GM13976 (cell line): ENCODE measurements at places on chromosomes 2 and 18.

DNA sequence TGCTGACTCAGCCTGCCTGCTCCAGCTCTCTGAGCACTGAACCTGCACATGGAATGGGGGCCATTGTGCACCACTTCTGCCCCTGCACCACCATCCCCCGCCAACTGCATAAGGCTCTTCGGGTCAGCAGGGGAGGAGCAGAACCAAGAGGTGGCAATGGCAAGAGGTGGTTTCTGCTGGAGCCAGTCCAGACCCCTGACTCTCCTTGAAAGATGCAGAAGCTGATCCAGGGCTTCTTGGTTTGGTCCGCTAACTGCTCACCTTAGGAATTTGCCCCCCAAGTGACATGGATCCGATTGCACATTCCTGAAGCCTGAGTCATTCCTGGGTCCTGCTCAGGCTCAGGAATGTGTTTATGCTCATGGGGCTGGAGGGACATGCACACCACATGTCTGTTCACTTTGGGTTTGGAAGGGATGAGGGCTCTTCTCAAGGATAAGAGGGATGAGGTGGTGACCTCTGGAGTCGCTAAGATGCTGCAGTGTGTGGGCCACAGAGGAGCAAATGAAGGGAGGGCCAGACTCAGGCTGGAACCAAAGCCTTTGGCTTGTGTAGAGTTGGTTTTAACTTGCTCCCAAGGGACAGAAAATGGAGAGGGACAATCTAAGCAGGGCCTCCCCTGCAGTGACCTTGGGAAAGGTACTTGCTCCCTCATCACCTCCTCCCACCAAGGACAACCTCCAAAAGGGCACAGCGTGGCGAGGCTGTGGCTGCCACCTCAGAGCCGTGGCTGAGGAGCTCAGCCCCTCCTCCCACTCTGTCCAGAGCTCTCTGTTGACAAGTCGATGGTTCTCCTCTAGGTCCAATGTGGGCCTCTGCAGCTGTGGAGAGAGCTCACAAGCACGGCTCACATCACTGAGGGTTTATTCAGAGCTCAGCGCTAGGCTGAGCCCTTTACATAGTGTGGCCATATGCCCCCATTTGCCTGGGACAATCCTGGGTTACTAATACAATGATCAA lies 66.2 kb downstream of the HS1BP3 start:
- DNase-seq: no peak

DNA sequence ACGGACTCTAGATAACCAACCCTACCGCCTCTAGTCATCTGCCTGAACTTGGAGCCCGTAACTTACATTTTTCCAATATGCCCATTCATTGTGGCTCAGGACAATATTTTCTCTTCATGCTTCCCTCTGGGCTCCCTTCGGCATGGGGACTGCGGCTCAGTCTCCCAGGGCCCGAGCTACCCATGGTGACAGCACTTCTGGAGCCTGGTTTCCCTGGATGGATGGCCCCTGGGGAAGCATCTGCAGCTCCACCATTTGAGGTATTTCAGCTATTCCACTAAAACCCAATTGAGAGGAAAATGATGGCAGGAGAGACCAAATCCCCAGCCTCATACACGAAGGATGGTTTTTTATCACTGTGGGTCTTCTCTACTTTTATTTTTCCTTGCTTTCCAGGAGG lies 74.3 kb downstream of the KIF5C start:
- no peak for DNase-seq

- DNase-seq: no peak
These were observed 143.3 kb downstream of the GLI2 start for GRCh38 chr2:120878970-120879369.

DNA sequence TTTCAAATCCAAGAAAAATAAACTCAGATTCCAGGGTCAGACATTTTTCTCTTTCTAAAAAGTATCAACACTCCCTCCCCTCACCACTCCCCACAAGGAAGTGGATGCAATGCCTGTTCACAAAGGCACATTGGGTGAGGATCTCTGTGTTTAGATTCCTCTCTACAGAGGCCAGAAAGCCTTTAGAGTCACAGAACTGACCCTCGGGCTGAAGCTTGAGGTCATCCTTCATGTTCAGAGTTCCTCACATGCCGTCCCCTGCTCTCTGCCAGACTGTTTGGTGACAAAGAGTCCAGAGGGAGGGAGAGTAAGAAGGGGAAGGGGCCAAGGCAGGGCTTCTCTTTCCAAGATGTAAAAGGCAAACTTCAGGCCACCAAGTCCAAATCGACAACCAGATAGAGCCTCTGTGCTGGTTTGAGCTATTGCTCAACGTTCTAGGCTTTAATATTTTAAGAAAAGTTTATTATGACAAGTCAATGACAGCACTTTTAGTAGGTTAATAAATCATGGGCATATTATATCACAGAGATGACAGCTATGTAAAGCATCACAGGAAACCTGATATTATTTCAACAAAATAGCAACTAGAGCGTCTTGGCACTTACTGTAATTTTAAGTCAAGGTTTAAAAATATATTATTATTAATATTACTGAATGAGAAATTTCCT lies 269.4 kb downstream of the ETAA1 start:
- no peak for DNase-seq

DNA sequence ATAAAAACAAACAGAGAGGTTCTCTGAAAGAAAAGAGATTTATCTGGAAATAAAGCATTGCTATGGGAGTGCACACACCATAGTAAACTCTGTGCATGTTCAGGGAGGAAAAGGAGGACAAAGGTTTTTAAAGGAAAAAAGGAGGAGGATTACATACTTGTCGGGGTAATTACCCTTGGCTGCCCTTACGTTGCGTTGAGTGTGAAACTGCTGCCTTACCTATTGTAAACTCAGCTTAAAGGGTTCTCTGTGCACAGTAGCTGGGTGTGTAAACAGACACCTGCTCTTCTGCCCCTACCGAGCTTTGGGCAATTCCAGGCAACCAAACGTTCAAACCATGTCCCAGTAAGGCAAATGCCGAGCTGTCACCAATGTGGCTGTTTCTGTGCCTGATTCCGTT lies 29.6 kb upstream of the PXDN start:
- no peak for DNase-seq

DNA sequence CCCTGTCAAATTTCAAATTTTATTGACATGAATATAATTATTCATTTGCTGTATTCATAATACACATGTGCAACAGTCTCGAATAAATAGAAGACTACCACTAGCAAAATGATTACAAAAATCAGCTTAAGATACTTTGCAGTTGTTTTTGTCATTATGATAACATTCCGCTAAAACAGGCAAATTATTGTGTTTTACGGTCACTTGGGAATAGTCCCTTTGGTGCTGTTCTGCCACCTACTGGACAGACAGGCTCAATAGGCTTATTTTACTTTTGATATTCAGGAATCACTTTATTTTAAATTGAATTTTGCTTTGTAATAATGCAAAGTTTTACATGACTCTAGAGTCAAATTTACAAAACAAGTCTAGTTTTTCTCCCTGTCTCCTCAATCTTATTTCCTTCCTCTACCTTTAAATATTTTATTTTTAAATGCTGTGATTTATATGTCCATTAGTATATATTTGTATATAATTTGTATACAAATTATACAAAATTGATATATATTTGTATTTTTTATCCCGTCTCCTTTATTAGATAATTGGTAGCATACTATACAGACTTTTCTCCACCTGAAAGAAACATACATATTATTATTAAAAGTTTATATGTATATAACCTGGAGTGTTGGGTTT lies 456.3 kb downstream of the DLGAP1 start:
- no peak for DNase-seq

- no peak for DNase-seq
These were observed 27.4 kb downstream of the NEMP2 start for GRCh38 chr2:190507135-190507534.

DNA sequence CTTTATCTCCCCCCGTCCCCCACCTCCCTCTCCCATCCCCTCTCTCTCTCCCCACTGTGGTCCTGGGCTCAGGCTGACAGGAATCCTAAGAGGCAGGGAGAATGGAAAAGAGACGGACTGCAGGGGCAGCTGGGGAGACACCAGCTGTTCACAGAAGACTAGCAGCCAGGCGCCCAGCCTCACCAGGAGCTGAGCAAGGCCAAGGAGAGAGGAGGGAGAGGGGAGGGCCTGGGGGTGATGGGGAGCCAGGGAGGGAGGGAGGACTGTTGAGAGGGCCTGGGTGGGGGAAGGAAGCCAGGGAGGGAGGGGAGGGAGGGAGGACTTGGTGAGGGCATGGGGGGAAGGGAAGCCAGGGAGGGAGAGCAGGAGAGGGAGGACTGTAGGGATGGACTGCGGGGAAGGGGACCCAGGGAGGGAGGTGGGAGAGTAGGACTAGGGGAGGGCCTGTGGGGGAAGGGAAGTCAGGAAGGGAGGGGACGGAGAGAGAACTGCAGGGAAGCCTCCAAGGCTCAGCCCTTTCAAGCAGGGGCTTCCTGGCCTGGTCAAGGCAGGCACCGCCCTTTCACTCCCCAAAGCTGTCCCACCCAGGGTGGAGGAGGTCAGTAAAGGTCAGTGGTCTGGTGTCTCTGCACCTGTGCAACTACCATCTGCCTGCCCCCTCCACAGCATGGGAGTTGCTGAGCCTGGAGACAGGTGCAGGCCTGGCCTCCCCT lies 517.7 kb upstream of the MYT1L start:
- no peak for DNase-seq

- DNase-seq: no peak
These were observed 29.5 kb downstream of the RASGRP3 start for GRCh38 chr2:33505966-33506365.
